ENCODE measurements at places on chromosomes 2 and 18.

DNA sequence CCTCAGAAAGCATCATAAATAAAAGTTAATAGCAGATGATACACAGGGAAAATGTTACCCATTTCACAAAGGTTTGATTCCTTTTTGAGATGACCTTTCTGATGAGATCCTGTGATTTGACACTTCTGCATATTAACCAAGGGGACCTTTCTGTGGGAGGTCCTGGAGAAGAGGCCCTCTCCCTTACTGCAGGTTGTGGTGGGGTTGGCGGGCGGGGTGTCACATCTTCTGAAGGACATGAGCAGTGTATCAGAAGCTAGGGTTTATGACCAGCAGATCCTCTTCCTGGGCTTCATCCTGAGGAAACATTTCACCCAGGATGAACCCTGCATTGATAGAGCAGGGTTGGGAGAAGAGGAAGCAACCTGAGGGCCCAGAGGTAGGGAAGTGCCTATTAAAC, 37.2 kb upstream of the SCLY start:
- DNase-seq, result no peak

- no peak for DNase-seq
These were observed 11.3 kb upstream of the RPL31 start for GRCh38 chr2:100990650-100991403.

DNA sequence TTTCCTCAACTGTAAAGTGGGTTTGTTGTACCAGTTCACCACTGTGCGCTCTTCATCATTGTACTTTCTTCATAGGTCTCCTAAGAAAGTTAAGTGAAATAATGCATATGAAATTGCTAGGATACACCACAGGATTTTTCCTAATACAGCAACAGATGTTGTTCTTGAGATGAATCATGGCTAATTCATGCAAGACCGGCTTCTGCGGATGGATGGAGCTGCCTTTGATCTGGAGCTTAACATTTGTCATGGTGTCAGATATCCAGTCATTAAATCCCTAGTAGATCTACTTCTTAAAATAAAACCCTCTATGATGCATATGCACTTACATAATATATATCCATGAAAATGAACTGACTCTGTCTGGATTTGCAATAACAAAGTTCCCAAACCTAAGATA, 114.1 kb downstream of the COL6A3 start:
- DNase-seq, result no peak

DNA sequence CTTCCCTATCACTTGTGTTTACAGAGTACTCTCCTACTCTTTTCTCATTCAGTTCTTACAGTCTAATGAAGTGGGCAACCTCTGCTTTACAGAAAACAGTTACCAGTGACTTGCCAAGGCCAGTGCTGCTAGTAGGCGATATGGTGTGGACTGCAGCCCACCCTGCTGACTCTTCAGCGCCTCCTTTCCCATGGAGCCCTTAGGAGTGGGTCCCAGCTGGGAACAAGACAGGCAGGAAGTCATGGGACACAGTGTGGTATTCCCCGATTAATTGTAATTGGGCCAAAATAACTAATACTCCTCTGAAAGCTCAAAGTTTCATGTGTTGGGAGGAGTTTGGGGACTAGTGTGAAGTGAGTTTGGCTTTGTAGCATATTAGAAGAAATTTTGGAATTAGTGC, 120.1 kb upstream of the EML6 start:
- DNase-seq, result no peak

DNA sequence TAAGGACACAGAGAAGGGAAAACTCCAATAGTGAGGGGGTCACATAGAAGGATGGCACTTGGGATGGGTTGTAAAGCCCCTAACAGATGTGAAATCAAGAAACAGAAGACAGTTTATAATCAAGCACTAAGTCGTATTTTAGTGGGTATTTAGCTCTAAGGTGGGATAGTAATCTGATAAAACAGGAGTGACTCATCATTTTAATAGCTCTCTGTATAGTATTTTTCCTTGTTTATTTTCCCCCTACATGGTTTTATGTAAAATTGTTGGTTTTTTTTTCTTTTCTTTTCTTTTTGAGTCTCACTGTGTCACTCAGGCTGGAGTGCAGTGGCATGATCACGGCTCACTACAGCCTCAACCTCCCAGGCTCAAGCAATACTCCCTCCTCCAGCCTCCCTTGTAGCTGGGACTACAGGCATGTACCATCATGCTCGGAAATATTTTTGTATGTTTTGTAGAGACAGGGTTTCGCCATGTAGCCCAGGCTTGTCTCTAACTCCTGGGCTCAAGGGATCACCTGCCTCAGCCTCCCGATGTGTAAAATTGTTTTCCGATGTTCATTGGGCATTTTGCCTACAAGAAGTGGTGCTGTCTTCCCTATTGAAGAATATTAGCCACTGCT, 142.6 kb upstream of the SERPINE2 start:
- no peak for DNase-seq

DNA sequence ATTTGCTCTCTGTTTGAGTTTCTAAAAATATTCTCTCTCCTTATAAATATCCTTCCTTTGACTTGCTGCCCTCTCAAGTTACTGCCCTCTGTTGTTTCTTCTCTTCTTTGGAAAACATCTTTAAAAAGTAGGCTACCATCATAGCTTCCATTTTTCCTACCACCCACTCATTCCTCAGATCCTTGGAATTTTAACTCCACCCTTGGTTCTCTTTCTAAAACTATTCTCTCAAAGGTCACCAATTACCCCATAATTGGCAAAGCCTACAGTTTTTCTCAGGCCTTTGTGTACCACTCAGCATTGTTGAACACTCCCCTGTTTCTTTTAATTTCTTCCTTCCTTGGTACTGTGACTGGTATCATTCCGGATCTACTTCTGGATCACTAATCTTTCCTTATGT, 43.0 kb upstream of the ITGAV start:
- no peak for DNase-seq

All from cerebellar nuclear complex (tissue), 1 donor.